Activated CD4-positive, alpha-beta T cell treated with anti-CD3 and anti-CD28 coated beads, Interleukin-2, amount 50 U/mL, for 48 hours (primary cell): ENCODE measurements at places on chromosomes 7 and 10.

GRCh38 chr10:54335296-54335695, 465.7 kb downstream of the PCDH15 start:
- no peak for DNase-seq

DNA sequence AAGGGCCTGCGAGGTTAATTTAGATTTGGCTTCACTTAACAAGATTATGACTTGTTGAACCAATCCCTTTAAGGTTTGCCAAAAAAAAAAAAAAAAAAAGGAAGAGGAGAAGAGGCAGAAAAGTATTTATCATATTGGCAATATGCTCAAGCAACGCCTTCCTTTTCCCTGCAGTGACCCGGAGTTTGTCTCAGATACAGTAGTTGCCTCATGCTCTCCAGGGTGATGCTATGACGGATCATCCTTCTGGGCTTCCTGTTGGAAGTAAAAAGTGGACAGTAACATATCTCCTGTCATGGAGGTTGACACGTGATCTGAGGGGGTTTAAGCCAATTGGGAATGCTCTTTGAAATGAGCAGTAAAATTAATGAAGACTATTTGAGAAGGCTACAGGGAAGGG, 117.3 kb downstream of the BMPER start:
- no peak for DNase-seq

- no peak for DNase-seq
Measured at GRCh38 chr7:116582806-116583444, 58.1 kb downstream of the CAV1 start.

- DNase-seq = no peak
Measured at GRCh38 chr7:140069298-140069949, 6.7 kb upstream of the PARP12 start.
